ENCODE measurements at places on chromosomes 5 and 9.
A peak's percentile ranks its signal among the peaks of the same experiment; 100 is the strongest.

DNA sequence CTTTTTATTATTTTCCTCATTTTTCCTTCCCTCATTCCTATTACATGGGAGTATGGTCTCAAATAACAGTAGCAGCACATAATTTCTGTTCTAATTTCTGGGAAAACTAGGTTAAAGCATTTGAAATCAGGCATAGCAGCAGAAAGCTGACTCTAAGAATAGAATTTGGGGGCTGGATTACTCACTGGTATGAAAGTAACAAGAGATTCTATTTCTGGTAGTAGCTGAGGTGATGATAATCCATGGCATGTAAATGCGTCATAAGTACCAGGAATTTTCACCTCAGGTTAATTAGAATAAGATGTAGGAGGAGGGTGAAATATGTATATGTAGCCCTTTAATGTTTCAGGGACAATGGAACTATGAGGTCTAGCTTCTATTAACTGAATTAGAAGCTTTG lies 662.0 kb downstream of the PTPRD start:
- H3K27ac ChIP-seq: no peak overlapping the region
- no peak overlapping the region for H3K4me3 ChIP-seq
- H3K27me3 ChIP-seq: no peaks in the 10 kb centered on the region
- H3K36me3 ChIP-seq: no peaks in the 10 kb centered on the region
- DNase-seq: no peak
- peaks cover 15% of the 10 kb centered on the region for H3K4me1 ChIP-seq

DNA sequence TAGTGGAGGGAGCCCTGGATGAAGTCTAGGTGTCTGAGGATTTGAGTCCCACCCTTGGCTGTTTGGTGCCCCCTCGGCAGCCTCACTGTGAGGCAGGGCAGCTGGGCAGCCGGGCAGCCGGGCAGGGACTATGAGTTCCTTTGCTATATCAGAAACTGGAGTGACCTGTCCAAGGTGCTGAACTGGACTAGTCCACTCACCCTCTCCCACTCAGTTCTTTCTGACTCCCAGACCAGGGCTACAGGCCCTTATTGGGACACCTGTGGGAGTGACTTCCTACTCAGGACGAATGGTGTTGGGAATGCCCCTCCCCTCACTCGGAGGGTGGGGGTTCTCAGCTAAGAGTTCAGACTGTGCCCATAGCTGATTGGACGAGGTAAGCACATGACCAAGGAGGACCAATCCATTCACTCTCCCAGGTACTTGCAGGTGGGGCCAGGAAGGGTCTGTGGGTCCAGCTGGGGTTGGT lies 34.1 kb upstream of the RAPGEF1 start:
- H3K27me3 ChIP-seq: peaks cover 75% of the 10 kb centered on the region
- no peaks in the 10 kb centered on the region for H3K4me1 ChIP-seq
- H3K27ac ChIP-seq: no peak overlapping the region
- DNase-seq: peak; percentile 60
- no peak overlapping the region for H3K4me3 ChIP-seq
- H3K36me3 ChIP-seq: no peaks in the 10 kb centered on the region

GRCh38 chr5:135204151-135204600 lies 170.1 kb upstream of the PITX1 start:
- H3K4me1 ChIP-seq: peaks cover 19% of the 10 kb centered on the region
- H3K4me3 ChIP-seq: no peak overlapping the region
- H3K27ac ChIP-seq: no peak overlapping the region

- peaks cover 9% of the 10 kb centered on the region for H3K4me1 ChIP-seq
- H3K4me3 ChIP-seq: no peak overlapping the region
- no peak overlapping the region for H3K27ac ChIP-seq
- no peaks in the 10 kb centered on the region for H3K36me3 ChIP-seq
- H3K27me3 ChIP-seq: no peaks in the 10 kb centered on the region
Observed at GRCh38 chr5:373710-374602, 52.4 kb downstream of the AHRR start.

DNA sequence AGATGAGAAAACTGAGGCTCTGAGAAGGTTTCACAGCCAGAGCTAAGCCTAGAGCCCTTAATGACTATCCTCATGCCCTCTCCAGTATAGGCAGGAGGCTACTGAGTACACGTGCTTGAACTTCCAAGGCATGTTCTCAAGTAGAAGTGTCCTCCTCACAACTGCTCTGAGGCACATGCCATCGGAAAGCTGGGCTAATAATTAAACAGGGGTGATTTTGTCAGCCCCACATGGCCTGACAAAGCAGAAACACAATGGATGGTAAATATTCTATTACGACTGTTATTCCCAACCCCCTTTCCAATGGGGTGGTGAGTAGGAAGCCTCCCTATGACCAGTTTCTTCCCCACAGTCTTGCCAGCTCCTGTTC lies 34.3 kb downstream of the KCNIP1 start:
- H3K36me3 ChIP-seq: no peaks in the 10 kb centered on the region
- H3K4me1 ChIP-seq: peaks cover 30% of the 10 kb centered on the region
- DNase-seq: peak; percentile 21
- H3K27me3 ChIP-seq: no peaks in the 10 kb centered on the region

GRCh38 chr9:16571127-16571802 lies 299.2 kb downstream of the BNC2 start:
- peaks cover 18% of the 10 kb centered on the region for H3K4me1 ChIP-seq
- H3K36me3 ChIP-seq: no peaks in the 10 kb centered on the region
- H3K27ac ChIP-seq: no peak overlapping the region
- no peak overlapping the region for H3K4me3 ChIP-seq
- no peak for DNase-seq

DNA sequence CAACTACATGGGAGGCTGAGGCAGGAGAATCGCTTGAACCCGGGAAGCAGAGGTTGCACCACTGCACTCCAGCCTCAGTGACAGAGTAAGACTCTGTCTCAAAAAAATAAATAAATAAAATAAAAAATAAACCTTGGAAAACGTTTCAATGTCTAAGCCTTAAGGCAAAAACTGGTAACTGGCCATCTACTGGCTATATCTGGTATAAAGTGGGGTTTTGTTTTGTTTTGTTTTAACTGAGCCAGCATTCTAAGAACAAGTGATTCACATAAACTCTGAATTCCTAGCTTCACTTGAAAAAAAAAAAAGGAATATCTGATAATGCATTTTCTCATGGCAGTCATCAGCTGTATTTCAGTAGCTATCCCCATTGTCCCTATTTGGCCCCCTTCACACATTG lies 126.1 kb upstream of the EFNA5 start:
- no peak for DNase-seq
- H3K36me3 ChIP-seq: no peaks in the 10 kb centered on the region
- no peak overlapping the region for H3K27ac ChIP-seq
- no peaks in the 10 kb centered on the region for H3K4me1 ChIP-seq
- no peak overlapping the region for H3K4me3 ChIP-seq
- peaks cover 5% of the 10 kb centered on the region for H3K27me3 ChIP-seq

DNA sequence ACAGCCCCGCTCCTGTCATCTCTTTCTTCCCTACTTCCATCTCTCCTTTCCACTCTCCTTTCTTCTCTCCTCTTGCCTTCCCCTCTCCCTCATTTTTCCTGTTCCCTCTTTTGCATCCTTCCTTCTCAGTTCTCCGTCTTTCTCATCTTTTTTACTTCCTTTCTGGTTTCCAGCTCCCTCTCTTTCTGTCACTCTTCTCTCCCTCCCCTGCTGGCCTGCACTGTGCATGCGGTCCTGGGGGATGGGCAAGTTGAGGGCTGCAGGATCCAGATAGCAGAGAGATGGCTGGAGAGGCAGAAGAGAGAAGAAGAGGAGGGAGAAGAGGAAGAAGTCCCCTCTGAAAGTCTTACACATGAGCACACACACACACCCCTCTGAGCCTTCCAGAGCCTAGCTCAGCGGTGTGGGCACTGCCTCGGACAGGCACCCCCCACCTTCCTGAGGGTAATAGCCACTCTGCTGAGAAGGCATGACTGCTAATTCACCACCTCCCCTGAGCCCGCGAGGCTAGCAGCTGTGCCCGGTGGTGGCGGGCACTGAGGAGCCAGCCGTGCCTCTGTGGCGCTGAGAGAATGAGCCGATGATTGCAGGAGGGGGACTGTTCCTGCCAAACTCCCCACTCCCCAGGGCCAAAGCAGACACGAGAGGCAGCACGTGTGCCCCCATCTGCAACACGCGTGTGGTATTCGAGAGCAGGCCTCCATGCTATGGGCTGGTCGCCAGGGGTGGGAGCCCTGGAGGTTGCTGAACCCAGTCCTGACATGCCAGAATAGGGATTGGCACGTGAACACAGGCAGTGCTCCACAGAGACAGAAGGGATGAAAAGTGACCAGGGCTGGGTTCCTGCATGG lies 3.7 kb upstream of the CAMK2A start:
- DNase-seq: no peak
- H3K4me1 ChIP-seq: peaks cover 18% of the 10 kb centered on the region
- peaks cover 41% of the 10 kb centered on the region for H3K27me3 ChIP-seq
- H3K36me3 ChIP-seq: no peaks in the 10 kb centered on the region

GRCh38 chr9:5798581-5798980 lies 34.3 kb downstream of the ERMP1 start:
- H3K4me3 ChIP-seq: no peak overlapping the region
- no peak overlapping the region for H3K27ac ChIP-seq
- no peaks in the 10 kb centered on the region for H3K4me1 ChIP-seq
- no peak for DNase-seq
- H3K36me3 ChIP-seq: no peaks in the 10 kb centered on the region

GRCh38 chr9:129237803-129238202 lies 59.7 kb upstream of the IER5L start:
- no peak overlapping the region for H3K4me3 ChIP-seq
- peaks cover 16% of the 10 kb centered on the region for H3K27me3 ChIP-seq
- H3K27ac ChIP-seq: no peak overlapping the region
- DNase-seq: no peak
- H3K4me1 ChIP-seq: peaks cover 8% of the 10 kb centered on the region
- H3K36me3 ChIP-seq: peaks cover 6% of the 10 kb centered on the region

DNA sequence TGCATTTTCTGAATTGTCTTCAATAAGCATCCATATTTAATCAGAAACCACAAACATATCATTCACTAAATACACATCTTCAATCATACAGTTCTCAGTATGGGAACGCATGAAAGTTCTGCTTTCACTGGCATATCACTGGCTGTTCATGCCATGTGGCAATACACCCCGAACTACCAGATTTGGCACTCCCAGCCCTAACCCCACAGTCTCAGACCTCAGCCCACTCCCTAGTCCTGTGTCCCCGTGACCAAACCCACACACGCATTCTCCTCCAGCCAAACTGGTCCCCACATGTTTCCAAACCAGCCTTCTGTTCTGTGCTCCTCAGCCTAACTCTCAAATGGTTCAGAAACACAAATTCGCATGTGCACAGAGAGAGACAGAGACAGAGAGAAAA lies 20.6 kb downstream of the KCNMB1 start:
- H3K27me3 ChIP-seq: peaks cover 91% of the 10 kb centered on the region
- H3K4me1 ChIP-seq: no peaks in the 10 kb centered on the region
- no peak for DNase-seq
- H3K4me3 ChIP-seq: no peak overlapping the region
- no peaks in the 10 kb centered on the region for H3K36me3 ChIP-seq

- DNase-seq: no peak
- no peaks in the 10 kb centered on the region for H3K4me1 ChIP-seq
- H3K36me3 ChIP-seq: no peaks in the 10 kb centered on the region
- no peaks in the 10 kb centered on the region for H3K27me3 ChIP-seq
- H3K4me3 ChIP-seq: no peak overlapping the region
- no peak overlapping the region for H3K27ac ChIP-seq
Observed at GRCh38 chr5:24510523-24510988, 134.2 kb downstream of the CDH10 start.

DNA sequence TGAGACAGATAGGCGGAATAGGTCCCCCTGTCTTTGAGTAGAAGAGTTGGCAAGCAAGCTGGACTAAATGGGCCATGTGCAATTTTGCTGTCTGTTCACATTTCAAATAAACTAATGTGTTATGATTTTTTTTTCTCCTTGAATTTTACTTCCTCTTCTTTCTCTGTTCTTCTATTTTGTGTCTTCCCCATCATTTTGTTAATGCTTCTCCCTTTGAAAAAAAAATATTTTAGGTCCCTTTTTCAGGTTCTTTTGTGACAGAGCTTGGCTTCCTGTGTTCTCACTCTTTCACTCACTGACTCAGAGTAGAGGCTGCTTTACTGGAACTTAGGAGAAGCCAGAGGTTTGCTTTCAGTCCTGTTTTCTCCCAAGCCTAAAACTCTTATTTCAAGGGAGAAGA lies 48.1 kb downstream of the PTCD2 start:
- no peak overlapping the region for H3K27ac ChIP-seq
- peaks cover 3% of the 10 kb centered on the region for H3K4me1 ChIP-seq
- no peaks in the 10 kb centered on the region for H3K36me3 ChIP-seq
- no peak overlapping the region for H3K4me3 ChIP-seq
- DNase-seq: no peak

GRCh38 chr9:137067860-137068538 lies 2.4 kb downstream of the SAPCD2 start:
- H3K4me1 ChIP-seq: peaks cover 16% of the 10 kb centered on the region
- H3K27me3 ChIP-seq: no peaks in the 10 kb centered on the region
- no peak overlapping the region for H3K27ac ChIP-seq

DNA sequence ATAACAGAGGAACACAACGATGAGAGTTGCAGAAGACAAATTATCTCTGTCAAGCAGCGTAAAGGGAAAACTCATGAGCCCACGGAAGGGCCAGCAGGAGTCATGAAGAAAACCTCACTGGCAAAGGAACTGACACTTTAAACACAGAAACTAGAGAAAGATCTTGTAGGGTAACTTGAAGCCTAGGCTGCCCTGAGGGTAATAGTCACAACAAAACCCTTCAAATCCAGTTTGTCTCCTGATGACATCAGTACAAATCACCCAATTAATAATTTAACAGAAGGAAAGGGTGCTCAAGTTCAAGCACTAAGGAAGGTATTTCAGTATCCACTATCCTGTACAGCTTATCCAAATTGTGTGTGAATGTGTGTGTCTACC lies 549.1 kb downstream of the MTRR start:
- peaks cover 28% of the 10 kb centered on the region for H3K27me3 ChIP-seq
- no peak for DNase-seq
- H3K36me3 ChIP-seq: no peaks in the 10 kb centered on the region
- H3K4me3 ChIP-seq: no peak overlapping the region

DNA sequence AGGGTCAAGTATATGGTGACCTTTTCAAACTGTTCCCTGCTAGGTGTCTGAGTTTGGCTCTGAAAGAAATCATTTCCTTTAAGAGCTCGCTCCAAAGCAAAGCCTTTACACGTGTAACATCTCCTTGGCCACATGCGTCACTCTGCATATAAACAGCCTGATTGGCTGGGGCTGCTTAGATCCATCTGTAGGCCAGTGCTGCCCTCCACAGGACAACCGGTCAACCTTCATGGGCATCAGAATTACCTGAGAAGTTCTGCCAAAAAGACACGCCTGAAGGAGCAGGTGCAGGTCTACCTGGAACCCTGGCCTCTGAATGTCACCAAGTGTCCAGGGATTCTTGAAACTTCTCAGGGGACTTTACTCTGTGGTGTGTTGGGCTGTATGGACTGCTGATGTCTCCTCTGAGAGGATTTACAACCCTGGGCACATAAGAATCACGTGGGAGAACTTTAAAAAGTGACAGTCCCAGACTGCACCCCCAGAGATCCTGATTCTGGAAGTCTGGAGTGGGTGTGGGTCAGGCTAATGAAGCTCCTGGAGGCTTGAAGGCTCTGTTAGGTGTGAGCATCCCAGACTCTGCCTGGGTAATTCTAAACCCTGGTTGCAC lies 497.6 kb downstream of the GADD45G start:
- H3K27ac ChIP-seq: no peak overlapping the region
- peaks cover under 1% of the 10 kb centered on the region for H3K4me1 ChIP-seq
- no peaks in the 10 kb centered on the region for H3K36me3 ChIP-seq
- no peak overlapping the region for H3K4me3 ChIP-seq

- no peak overlapping the region for H3K4me3 ChIP-seq
- DNase-seq: no peak
- no peaks in the 10 kb centered on the region for H3K4me1 ChIP-seq
Observed at GRCh38 chr9:36803961-36804360, 230.1 kb downstream of the PAX5 start.
